ENCODE measurements at places on chromosomes 12 and 14. TPM values are rescaled to one million over a fixed set of nuclear protein-coding genes. Genes with fewer than 3 reads are reported as not detected.
A peak's percentile ranks its signal among the peaks of the same experiment; 100 is the strongest.

GRCh38 chr12:54421879-54422250 lies 2.8 kb upstream of the ITGA5 start:
- peak; percentile 26 for DNase-seq

- DNase-seq: no peak
These were observed 177.6 kb downstream of the CAND1 start for GRCh38 chr12:67446716-67447115.

- no peak for DNase-seq
These were observed 177.6 kb downstream of the PDZRN4 start for GRCh38 chr12:41365653-41366171.

- no peak for DNase-seq
These were observed 83.7 kb downstream of the TMTC3 start for GRCh38 chr12:88225776-88226175.

RD3L gene
- not detected for total RNA-seq

GRCh38 chr14:56414236-56414635 lies 165.4 kb upstream of the TMEM260 start:
- DNase-seq: no peak

DNA sequence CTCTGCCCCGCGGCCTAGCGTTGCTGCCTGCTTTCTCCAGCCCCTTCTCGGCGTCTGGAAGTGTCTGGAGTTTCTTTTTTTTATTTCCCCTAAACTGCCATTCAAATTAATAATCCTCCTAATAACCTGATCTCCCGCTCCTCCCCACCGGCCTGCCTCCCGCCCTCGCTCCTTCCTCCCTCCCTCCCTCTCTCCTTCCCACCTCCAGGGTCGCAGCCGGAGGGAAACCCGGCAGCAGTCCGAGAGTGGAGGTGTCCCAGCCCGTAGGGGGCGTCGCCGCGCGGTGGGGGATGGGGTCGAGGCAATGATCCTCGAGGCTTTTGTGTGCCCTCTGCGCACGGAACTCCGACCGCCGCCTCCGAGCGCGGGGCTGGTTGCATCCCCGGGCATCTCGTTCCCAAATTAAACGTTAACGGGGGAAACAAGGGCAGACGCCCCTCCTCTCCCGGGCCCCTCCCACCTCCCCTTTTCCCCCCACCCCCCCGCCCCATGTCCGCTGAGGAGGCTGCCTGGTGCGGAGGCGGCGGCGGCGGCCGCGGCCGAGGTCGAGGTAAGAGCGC lies 1.0 kb upstream of the SOCS2 start:
- peak; percentile 88 for DNase-seq

BICDL1 gene
- total RNA-seq: not detected

- DNase-seq: no peak
These were observed 71.4 kb downstream of the GNS start for GRCh38 chr12:64687816-64688215.

GRCh38 chr12:41940571-41940970 lies 204.1 kb downstream of the GXYLT1 start:
- no peak for DNase-seq

DNA sequence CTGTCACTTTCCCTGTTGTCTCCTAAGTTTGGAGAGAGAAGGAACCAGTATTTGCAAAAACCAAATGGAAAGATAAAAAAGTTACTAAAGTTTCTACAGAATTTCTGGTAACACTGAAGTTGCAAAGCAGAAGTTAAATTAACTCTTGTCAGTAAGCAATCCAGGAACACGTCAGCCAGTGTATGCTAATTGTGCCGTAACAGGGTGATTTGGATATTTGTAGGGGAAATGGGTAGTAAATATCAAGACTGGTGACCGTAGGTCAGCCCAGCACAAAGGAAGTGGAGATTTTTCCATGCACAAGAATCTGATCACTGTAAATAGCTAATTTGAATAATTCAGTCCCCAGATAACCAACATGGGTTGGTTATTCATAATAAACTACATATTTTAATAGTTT lies 2.3 kb downstream of the CDKN1B start:
- no peak for DNase-seq

OAS2 gene
- 8.3 TPM for total RNA-seq

DNA sequence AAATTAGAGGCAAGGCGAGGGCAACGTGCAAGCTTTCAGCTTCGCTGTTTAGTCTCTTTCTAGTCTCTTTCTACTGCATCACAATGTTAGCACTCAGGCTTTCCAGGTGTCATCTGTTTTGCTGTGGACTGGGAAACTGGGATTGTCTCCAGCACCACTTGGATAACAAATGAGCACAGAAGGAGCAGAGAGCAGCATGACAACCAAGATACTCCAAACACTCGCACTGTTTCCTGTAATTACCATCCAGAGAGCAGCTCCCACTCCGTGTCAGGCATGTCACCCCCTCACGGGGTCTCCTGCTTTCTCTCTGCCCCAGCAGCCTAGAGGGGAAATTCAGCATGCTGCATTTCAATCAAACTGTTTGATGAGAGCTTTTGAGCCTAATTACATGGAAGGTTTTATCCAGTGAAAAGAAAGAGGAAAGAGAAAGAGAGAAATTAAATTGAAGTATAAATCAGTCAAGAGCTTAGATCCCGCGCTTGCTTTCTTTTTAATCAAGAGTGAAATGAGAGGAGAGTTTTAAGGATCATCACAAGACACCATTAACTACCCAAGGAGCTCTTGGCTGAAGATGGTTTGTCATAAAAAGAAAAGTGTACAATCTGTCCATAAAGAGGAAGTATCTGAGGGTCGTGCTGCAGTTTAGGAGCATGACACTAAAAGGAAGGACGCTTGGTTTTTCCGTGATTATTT lies 917.7 kb downstream of the DIO2 start:
- no peak for DNase-seq

DNA sequence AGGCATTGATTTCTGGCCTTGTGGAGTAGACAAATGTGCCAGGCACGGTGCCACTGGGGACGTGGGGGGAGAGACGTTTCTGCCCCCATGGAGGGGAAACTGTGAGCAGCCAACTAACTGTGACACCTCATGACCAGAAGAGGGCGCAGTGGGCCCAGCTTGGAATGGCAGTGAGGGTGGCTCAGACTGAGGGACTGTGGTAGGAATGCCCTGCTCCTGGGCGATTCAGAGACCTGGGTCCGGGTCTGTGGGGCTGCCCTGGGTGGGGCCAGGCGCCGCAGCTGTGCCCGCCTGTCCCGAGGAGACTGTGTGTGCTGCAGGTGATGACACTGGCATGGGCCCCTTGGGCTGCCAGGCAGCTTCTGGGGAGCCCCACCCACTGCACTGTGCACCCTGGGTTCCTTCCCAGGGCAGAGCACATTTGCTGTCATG lies 60.6 kb downstream of the SLC25A47 start:
- peak; percentile 89 for DNase-seq

DNA sequence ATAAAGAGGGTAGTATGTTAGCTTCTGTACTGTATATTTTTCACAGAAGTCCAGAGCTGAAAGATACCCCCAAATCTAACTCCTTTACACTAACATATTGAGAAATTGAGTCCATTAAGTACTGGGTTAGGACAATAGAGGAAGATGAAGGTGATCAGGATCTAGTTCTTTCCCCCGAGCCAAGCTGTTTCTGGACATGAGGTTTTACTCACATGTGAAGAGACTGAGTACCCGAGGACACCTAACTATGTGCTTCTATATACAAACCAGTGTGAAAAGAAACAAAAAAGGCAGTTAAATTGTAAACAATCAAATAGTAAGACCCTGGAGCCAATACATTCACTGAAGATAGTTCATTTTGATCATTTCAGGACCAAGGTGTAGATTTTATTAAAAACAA lies 3.8 kb upstream of the TRHDE start:
- no peak for DNase-seq

GRCh38 chr14:68548194-68549076 lies 244.4 kb downstream of the ZFP36L1 start:
- peak; percentile 88 for DNase-seq

KERA gene
- total RNA-seq: not detected

DNA sequence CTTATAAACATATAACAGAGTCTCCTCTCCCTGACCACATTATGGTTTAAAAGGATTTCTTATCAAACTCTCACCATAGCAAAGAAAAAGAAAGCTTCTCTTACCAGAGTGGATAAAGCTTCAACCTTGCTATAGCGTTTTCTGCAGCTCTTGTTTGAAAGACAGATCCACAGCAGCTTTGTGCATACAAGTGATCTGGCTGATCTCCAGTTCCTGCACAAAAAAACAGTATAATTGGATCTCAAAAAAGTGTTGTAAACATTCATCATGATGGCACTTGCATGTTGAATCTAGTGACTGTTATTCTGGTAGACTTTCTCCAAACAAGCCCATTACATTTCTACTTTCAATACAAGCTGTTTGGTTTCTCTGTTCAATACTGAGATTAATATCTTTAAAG lies 178.9 kb upstream of the MGAT4C start:
- no peak for DNase-seq

TUBA1C gene
- 307 TPM for total RNA-seq

Measured in osteoblast (primary cell).